Stimulated activated CD8-positive, alpha-beta memory T cell treated with anti-CD3 and anti-CD28 coated beads, Interleukin-2, amount 100 ng/mL, for 1 hour (primary cell): ENCODE measurements at places on chromosomes 5 and 9.

- DNase-seq = no peak
These were observed 732 bp upstream of the SMIM15 start for GRCh38 chr5:61162832-61163567.

DNA sequence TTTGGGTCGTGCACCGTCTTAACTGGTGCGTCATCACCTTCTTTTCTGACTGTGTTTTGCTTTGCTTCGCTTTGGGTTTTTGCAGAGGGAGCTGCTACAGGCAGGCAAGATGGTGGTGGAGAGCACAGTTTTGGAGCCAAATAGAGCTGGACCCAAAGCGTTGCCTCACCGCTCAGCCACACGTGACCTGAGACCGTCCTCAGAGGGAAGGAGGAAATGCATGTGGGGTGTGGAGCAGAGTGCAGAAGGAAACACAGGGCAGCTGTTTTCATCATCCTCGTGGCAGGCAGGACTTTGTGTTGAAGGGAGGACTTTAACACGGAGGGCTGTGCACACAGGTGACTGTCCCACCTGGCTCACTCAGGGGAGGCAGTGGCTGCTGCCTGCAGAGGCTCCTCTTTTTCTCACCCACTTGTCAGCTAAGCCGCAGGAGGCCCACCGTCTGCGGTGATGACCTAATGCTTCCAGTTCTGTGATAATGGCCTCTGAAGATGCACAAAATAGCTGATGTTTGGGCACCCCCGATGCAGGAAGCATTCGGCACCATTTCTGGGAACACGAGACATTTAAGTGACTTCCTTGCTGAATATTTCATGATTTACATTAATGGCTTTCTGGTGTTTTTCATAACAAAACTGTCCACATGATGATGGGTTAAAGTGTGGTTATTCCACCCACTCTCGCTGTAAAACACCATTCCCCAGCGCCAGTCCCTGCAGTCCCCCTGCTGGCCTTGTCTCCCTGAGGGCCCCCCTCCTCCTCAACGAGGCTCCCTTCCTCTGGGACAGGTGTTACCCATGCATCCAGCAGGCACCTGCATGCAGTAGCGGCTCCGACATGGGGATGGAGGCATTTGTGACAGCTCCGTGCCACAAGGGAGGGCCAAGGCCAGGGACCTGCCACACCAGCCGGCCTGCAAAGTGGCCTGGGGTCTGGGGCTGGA is 12.4 kb upstream of the UBAC1 start:
- DNase-seq = no peak

DNA sequence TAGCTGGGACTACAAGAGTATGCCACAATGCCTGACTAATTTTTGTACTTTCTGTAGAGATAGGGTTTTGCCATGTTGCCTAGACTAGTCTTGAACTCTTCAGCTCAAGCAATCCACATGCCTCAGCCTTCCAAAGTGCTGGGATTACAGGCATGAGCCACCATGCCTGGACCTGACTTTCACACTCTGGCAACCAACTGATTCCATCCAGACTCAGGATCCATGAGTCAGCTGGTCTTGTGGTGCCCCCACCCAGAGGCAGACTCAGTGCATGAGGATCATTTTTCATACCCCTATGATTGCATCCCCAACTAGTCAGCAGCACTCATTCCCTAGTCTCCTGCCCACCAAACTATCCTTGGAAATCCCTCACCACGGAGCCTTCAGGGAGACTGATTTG is 375.9 kb downstream of the ANXA1 start:
- DNase-seq = no peak

GRCh38 chr9:14056316-14056861 is 257.6 kb downstream of the NFIB start:
- no peak for DNase-seq

GRCh38 chr5:7878381-7878873 is 9.5 kb downstream of the MTRR start:
- no peak for DNase-seq

- no peak for DNase-seq
These were observed 168.5 kb downstream of the RGS3 start for GRCh38 chr9:113631871-113632665.

GRCh38 chr5:151030379-151030778 is 10.0 kb downstream of the GPX3 start:
- no peak for DNase-seq

- DNase-seq = no peak
These were observed 41.9 kb downstream of the CFAP90 start for GRCh38 chr5:7808998-7809397.

DNA sequence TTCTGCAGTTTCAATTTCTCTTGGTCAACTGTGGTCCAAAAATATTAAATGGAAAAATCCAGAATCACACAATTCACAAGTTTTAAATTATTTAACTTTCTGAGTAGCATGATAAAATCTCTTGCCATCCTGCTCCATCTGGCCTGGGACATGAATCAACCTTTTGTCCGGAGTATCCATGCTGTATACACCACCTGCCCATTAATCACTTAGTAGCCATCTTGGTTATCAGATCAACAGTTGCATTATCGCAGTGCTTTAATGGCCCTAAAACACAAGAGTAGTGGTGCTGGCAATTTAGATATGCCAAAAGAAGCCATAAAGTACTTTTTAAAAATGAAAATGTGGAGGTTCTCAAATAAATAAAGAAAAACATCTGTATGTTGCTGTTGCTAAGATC is 25.3 kb downstream of the EFCAB9 start:
- DNase-seq = no peak

GRCh38 chr9:3285365-3286161 is 240.2 kb downstream of the RFX3 start:
- DNase-seq = no peak

DNA sequence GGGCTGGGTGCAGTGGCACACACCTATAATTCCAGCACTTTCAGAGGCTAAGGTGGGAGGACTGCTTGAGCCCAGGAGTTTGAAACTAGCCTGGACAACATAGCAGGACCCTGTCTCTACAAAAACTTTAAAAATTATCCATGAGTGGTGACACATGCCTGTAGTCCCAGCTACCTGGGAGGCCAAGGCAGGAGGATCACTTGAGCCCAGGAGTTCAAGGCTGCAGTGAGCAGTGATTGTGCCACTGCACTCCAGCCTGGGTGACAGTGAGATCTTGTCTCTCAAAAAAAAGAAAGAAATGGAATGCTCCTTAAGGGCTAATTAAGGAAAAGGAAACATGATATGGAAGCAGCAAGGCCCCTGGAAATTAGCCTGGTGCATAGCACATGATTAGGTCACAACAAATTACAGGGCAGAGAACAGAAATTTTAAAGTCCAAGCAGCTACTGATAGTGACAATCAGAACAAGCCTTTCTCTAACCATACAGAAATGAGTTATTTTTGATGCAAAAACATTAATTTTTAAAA is 19.5 kb downstream of the ANKH start:
- no peak for DNase-seq

DNA sequence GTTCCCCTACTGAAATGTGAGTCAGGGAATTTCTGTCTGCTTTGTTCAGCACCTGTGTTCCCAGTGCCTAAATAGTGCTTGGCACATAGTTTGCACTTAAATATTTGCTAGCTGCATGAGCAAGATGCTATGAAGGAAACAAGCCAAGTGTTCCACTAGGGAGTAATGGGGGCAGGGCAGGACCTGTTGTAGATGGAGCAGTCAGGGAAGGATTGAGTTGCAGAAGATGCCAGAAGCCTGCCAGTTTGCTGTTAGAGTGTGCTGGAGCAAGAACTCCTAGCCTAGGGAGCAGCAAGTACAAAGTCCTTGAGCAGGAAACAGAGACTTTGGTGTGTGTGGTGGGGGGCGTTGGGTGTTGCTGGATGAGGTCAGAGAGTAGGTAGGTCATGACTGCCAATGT is 87.5 kb downstream of the DAB2IP start:
- no peak for DNase-seq

DNA sequence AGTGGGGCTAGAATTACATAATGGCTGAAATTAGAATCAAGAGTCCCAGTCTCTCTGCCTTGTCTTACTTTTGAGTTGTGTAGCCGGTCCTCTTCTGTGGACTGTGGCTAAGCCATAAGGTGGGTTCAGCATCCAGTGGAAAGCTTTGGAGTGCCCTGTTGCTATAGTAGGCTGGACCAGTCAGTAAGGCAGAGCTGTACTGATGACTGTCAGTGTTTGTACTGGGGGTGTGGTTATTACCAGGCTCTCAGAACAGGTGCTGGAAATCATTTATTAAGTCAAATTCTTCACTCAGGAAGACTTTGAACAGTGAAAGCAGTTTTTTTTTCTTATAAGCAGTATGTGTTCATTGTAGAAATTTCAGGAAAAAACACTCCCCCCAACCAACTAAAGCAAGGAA is 129.4 kb downstream of the ZSWIM6 start:
- no peak for DNase-seq

DNA sequence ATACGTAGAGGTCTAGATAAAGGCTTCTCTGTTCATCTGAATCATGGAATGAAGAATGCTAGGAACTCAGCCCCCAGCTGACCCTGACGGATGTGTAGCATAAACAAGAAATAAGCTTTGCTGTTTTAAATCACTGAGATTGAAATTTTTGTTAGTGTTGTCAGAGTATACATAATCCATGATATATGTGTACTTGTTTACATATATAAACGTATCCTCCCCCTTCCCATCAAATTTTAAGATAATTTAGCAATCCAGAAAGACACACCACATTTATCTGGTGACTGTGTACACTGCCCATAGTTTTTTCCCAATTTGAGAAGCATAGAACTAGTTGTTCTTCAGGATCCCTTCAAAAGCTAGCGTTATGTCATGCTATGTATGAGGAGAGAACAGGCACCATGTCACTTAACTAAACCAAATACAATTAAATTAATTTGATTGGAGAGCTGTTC is 80.8 kb upstream of the OSMR start:
- no peak for DNase-seq

DNA sequence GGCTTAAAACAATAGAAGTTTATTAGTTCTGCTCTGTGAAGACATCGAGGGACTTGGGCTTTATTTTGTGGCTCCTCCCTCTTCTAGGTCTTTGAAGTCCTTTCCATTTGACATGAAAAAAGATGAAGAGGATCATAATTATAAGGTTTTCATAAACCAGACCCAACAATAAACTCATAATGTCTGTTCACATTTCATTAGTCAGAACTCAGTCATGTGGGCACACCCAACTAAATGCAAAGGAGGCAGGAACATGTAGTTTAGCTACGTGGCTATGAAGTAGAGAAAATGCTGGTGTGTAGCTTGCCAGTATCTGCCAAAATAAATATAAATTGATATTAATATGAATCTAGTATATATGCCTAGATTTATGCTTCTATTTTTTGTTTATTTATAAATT is 393.9 kb upstream of the C9orf72 start:
- no peak for DNase-seq

DNA sequence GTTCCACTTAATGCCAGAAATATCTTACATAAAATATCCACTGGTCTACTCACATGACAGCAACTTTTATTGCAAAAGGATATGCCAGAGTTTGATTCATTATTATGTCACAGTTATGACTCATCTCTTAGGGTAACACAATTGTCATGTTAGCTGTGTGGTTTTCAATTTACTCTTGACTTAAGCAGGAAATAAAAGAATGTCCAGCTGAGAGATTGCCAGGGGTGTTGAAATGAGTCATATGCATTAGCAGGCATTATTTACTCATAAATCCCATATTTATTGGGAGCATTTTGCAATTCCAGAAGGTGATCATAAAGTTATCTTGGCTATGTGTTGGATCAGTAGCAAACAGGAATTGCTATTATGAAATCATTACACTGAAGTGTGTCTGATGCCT is 1164.6 kb upstream of the CDH18 start:
- DNase-seq = no peak

- no peak for DNase-seq
These were observed 17.6 kb downstream of the PSAT1 start for GRCh38 chr9:78314550-78314949.

DNA sequence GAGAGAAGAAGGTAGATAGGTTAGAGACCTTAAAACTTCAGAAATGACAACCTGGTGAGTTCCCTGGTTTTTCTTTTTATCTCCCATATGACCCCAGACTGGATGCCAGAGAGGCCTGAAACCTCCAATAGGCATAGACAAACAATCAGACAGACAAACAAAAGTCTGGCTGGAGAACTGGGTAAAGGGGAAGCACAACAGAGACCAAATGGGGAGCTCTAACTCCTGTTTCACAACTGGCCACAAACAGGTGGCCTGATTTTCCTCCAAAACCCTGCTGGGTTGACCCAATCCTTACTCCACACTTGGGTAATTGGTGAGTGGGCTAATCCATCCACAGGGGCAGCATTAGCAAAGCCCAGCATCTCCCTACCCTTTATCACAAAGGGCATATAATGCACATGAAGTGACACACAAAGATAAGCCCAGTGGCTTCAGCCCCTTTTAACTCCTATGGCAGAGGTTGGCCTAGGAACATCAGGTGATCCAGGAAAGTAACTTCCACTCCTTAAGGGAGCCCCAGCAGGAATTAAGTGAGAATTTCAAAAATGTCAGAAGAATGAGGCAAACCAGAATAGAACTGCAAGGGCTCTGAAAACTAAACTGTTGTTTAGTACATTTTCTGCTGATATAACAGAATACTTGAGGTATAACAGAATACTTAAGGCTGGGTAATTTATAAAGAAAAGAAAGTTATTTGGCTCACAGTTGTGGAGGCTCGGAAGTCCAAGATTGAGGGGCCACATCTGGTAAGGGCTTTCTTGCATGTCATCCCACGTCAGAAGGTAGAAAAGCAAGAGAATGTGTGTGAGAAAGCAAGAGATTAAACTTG is 60.9 kb upstream of the ROR2 start:
- DNase-seq = no peak

GRCh38 chr9:98185021-98185567 is 7.3 kb downstream of the CORO2A start:
- DNase-seq = no peak

- DNase-seq = no peak
These were observed 148.3 kb downstream of the GAPVD1 start for GRCh38 chr9:125409637-125410521.
